ENCODE measurements at places on chromosomes 12 and 14.
A peak's percentile ranks its signal among the peaks of the same experiment; 100 is the strongest.

- DNase-seq: no peak
These were observed 1.2 kb downstream of the NOS1 start for GRCh38 chr12:117360222-117360550.

DNA sequence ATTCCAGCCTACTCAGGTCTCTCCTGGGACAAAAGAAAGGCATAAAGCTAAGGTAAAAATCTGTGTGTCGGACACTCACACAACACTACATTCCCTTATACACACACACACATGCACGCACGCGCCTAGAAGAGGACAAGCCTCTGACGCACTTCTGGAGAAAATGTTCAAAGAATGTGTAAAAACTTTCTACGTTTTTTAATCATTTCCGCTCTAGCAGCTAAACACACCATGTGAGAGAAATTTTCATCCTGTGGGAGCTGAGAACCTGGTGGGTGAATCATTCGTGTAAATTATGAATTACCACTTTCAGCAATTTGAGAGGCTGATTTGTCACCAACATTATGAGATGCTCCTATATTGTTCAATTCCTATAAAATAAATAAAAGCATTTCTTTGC lies 494.5 kb downstream of the TMEM132D start:
- DNase-seq: no peak

DNA sequence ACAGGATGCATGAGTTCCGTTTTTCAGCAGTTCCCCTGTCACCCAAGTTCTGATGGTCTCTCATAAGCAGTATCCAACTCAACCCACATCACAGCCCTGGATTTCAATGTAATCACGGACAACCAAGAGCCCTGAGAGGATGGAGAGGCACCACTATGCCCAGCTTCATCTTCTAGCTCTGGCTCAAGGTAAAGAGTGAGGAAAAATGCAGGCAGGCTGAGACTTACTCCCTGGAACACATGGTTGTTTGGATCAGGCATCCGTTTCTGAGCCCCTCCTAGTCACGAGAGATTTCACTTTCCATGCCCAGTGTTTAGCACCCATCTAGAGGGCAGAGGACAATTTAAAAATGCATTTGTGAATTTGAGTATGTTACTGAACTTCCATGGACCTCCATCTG lies 45.0 kb downstream of the ANO2 start:
- DNase-seq: no peak

- DNase-seq: no peak
These were observed 23.3 kb upstream of the MYF6 start for GRCh38 chr12:80684077-80684495.

GRCh38 chr12:51428256-51428655 lies 3.6 kb downstream of the SLC4A8 start:
- no peak for DNase-seq

DNA sequence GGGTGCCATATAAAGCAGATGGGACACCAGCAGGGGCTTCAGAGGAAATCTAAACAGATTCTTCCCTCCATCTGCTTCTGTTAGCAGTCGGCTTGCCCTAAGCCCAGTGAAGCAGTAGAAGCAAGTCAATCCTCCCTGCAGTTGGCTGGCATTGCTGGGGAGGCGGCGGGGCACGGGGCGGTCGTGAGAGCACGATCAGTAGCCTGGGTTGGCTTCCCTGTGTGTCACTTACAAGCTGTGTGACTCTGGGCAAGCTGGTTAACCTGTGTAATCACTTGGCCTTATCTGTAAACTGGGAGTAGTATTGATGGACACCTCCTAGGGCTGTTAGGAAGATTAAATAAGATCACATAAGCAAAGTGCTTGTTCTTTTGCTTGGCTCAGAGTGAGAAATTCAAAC lies 19.4 kb downstream of the MYRFL start:
- no peak for DNase-seq

DNA sequence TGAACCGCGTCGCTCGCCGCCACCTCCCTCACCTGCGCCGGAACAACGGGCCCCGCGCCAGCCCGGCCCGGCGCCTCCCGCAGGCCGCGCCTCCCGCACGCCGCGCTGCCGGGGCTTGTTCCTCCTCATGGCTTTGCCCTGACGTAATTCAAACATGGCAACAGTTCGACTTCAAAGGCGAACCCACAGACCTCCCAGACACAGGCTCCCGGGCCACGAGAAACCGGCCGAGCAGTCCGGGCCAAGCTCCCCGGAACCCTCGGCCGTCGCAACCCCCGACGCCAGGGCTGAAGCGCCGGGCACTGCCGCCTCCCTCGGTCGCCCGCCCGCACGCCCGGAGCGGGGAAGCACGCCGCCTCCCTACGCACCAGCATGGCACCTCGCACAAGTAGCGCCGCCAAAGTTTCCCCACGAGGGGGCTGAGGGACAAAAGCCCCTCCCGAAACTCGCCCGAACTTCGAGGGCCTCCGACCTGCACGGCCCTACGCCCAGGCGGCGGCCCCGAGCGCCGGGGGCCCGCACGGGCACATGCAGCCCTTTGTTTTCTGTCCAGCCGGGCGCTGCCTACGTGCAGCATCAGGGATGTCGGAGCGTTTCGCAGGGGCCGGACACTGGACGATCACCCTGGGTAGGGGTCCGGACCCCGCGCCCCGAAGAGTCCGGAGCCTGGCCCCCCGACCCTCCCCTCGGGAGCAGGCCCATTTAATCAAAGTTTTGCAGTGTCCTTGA lies 1.7 kb downstream of the SINHCAF start:
- peak; percentile 71 for DNase-seq

DNA sequence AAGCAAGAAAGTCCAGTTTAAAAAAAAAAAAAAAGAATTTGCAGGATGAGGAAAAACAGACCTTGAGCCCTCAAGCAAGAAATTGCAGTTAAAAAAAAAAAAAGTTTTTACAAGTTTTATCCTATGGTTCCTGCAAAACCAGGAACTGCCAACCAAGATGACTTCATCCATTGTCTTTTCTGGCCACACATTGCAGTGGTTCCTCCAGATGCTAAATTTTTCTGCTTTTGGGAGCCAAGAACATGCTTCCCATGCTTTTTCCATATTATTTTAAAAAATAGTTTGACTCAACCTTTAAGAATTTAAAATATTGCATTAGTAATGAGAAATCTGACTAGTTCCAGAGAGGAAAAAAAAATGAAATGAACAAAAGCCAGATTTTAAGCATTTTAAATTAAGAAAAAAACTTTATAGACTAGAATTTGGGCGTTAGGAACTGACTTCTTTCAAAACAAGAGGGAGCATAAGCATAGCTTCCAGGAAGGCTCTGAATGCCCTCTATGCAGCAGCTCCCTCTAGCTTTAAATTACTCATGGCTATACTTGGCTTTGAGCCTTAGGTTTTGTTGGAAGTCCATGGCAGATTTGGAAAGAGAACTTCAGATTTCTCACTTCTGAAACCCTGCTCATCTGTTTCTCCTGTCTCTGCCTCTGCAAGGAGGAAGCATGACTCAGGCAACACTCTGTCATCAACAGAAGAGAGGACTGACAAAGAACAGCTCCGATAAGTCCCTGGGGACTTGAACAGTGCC lies 124.5 kb downstream of the GPR65 start:
- DNase-seq: no peak

GRCh38 chr14:80981156-80981555 lies 25.7 kb downstream of the TSHR start:
- DNase-seq: no peak

DNA sequence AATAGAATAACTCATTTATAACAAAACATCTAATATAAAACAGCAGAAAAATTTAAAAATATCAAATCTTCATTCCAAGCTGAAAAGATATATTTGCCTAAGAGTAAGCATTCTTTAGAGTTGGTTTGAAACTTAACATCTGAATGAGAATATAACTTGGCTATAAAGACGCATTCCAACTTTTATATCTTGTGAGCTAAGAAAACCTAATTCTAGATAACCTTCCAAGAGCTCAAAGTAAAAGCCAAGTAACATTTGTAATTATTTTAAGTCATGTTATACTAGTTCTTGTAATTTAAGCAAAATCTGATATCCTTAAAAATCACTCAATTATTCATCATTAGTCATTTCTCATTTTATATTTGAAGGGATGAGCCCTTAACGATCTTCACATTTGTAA lies 368.9 kb downstream of the C12orf50 start:
- no peak for DNase-seq

GRCh38 chr12:122062832-122063693 lies 15.5 kb upstream of the MLXIP start:
- DNase-seq: no peak

DNA sequence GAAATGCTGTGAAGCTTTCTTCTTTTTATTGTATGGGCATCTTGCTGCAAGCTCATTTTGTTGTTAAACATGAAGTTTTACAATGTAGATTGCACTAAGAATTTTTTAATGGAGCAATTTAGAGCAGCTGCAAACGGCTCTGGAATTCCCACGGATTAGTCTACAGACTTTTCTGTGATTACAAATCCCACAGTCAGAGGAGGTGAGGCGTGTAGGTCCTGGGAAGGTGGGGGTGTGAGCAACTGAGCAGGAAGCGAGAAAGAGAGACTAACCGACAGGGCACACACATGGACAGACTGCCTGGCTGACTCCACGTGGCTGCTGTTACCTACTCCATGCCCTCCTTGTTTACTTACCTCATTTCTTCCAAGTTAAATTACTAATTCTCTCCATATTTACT lies 348.5 kb downstream of the NPAS3 start:
- DNase-seq: no peak

DNA sequence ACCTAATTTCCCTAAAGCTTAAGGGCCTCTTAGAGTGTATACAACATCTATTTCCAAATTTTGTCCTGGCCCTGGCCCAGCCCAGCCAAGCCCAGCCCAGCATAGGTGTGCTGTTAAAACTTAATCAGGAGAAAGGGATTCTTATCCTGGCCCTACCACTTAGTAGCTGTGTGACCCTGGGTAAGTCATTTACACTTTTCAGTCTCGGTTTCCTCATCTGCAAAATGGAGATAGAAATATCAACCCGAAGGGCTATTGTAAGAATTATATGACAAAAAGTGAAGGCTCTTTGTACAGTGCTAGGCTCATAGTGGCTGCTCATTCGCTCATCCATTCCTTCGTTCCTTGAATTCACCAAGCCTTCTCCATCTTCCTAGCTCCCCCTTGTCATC lies 442 bp downstream of the ERG28 start:
- no peak for DNase-seq

- no peak for DNase-seq
These were observed 427.1 kb downstream of the RPS29 start for GRCh38 chr14:49159081-49159480.

- no peak for DNase-seq
These were observed 11.1 kb downstream of the BCL11B start for GRCh38 chr14:99260587-99261551.

- no peak for DNase-seq
These were observed 65.5 kb downstream of the KSR2 start for GRCh38 chr12:117903110-117903840.

- no peak for DNase-seq
These were observed 33.5 kb upstream of the C14orf180 start for GRCh38 chr14:104545942-104546501.

DNA sequence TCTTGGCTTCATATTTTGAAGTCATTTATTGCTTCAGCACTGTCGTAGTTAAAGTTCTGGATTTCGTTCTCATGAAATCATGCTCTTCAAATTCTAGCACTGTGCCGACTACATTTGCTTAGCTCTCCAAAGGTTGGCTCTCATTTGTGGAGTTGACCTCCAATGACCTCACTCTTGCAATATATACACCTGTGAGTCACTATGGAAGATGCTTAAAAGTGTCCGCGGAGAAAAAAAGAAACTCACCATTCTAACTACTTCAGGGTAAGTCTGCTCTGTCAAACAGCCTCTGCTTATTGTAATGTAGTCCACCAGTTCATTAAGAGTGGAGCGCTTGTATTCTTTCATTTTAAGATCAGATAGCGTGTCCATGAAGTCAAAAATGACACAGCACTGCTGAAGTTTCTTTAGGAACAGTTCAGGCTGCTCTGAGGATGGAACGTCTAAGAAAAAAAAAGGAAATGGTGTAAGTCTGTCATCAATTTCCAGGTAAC lies 89.7 kb downstream of the PPP2R5E start:
- DNase-seq: no peak

GRCh38 chr12:48986720-48987291 lies 8.7 kb downstream of the WNT1 start:
- DNase-seq: no peak

DNA sequence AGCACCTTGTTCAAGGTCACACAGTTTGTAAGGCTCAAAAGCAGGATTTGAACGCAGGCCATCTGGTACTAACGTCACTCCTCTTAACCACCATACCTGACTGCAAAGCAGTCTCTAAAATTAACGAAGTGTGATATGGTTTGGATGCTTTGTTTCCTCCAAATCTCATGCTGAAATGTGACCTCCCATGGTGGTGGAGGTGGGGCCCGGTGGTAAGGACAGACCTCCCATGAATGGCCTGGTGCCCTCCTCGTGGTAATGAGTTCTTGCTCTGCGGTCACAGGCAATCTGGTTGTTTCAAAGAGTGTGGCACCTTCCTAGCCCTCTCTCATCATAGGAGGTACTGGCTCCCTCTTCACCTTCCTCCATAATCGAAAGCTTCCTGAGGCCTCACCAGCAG lies 102.2 kb upstream of the BCL2L14 start:
- DNase-seq: no peak

DNA sequence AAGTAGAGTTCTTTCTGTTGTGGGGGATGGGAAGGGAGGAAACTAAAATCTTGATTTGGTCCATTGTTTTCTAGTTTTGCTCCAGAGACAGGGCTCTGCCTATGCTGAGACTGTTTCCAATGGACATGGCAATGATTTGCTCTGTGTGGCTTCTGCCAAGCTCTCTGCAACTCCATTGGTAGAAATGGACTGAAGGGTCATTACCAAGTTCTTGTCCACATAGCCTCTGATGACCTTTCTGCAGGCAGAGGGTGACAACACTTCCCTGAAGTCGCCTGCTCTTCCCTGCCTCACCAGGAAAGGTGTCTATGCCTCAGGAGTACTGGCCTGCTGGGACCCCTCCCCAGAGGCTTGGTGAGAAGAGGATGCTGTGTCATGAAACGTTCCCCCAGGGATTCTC lies 39.5 kb upstream of the NOS1 start:
- no peak for DNase-seq

DNA sequence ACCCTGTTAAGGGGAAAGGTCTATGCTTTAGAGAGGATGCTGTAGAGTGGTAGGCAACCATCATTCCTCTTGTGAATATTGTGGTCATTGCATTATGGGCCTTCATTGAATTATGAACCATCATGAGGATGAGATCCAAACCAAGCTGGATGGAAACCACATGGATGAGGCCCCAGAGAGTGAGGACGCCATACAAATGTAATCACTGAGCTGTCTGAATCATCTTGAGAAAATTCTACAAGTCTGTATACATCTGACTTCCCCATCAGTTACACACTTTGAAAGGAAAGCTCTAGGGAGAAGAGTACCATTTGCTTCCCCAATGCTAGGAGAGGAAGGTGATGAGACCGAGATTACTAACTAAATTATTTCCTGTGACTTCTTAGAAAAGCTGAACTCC lies 172.9 kb downstream of the CACNA1C start:
- DNase-seq: no peak

Measured in activated T-helper 1 cell treated with Interleukin-2 at 50 U/mL for 16 hours (primary cell).